ENCODE measurements at places on chromosomes 4 and X.

DNA sequence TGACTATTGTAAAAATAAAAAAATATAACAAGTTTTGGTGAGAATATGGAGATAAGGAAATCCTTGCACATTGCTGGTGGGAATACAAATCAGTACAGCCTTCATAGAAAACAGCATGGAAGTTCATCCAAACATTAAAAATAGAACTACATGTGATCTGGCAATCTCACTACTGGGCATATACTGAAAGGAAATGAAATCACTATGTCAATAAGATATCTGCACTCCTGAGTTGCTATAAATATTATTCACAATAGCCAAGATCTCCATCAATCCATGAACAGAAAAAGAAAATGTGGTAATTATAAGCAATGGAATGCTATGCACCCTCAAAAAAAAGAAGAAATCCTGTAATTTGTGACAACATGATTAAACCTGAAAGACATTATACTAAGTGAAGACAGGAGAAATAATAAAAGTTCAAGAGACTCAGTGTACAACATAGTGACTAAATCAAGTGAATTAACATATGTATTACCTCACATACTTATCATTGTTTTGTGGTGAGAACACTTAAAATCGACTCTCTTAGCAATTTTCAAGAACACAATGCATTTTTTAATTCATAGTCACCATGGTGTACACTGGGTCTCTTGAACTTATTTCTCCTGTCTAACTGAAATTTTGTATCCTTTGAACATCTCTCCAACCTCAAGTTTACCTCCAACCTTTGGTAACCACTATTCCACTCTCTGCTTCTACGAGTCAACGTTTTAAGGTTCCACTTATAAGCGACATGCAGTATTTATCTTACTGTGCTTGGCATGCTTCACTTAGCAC lies 1703.7 kb upstream of the AGA start:
- no peak for DNase-seq

DNA sequence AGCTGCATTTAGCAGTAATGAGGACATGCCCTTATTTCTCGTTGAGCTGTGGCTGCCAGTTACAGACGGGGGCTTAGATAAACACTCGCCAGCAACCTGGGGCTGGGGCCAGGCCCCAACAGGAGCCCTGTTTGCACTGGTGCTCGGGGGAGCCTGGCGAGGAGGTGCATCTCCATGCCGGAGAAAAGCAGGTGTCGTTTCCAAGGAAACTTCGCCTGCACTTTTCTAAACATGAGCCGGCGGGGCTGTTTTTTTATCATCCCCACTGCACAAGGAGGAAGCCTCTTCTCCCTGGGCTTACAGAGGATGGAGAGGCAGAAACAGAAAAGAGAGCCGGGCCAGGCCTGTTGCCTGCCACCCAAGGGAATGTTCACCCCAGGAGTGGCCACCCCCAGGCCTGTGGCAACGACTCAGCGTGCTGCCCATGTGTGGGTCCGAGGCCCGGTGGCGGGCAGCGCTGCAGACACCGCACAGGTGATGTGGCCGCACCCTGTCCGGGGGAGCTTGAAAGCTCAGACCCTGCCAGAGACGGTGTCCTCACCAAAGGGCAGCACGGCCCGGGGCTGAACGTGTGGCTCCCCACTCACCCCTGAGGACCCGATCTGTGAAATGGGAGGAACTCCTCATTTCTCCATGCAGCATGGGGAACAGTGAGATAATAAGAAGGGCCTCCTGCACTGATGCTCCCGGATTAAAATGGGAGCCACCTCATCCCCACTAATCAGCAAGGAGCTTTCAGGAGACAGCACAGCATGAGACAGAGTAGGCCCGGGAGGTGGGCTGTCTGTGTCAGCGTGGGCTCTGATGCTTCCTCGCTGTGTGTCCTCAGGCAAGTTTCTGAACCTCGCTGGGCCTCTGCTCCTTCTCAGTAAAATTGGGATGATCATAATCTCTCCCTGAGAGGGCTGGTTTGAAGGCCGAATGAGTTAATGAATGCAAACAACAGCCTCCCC lies 33.8 kb upstream of the ADRA2C start:
- no peak for DNase-seq

GRCh38 chrX:16466640-16467432 lies 183.1 kb upstream of the S100G start:
- DNase-seq: peak; percentile 56

- DNase-seq: no peak
Measured at GRCh38 chr4:42655269-42655637, 1.7 kb downstream of the ATP8A1 start.

DNA sequence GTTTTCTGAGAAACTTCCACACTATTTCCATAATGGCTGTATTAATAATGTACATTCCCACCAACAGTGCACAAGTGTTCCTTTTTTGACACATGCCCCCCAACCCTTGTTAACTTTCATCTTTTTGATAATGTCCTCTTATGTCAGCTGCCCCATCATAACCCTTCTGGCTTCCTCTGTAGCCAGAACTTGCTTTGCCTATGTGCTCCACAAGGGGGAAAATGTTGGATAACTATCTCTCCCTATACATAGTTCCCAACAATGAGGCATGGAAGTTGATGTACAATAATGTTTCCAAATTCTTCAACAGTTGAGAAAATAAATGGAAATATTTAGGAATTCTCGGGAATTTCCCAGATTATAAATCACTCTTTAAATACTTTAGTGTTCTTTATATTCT lies 142.9 kb downstream of the ASB9 start:
- no peak for DNase-seq
